HS-27A (cell line): ENCODE measurements at places on chromosomes 5 and 9.

DNA sequence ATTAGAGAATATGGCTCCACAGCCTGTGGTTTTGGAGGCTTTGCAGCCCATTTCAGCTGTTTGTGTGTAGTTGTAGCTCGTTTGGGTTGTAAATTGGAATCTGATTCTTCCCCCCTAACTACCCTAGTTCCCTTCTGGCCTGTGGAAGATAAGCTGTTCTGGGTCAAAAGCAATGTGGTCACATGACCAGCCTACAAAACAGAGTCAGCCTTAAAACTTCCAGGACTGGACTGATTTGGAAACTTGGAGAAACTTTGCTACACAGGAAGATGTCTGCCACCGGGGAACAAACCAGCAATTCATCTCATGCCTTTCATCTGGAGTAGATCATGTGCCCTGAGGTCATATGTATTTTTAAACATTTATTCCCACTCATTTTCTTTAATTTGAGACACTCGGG lies 83.8 kb downstream of the DAPK1 start:
- no peak for DNase-seq

DNA sequence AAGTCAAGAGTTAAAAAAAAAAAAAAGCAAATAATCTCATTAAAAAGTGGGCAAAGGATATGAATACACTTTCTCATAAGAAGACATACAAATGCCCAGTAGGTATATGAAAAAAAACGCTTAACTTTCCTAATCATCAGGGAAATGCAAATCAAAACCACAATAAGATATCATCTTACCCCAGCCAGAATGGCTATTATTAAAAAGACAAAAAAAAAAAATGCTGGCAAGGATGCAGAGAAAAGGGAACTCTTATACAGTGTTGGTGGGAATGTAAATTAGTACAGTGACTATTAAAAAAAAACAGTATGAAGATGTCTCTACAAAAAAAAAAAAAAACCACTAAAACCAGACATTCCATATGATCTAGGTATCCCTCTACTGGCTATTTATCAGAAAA lies 79.4 kb downstream of the LPAR1 start:
- no peak for DNase-seq

GRCh38 chr5:72988769-72989168 lies 32.9 kb downstream of the FCHO2 start:
- DNase-seq = no peak

- DNase-seq = peak; percentile 31
Observed at GRCh38 chr9:81490605-81491331, 198.6 kb downstream of the TLE1 start.

DNA sequence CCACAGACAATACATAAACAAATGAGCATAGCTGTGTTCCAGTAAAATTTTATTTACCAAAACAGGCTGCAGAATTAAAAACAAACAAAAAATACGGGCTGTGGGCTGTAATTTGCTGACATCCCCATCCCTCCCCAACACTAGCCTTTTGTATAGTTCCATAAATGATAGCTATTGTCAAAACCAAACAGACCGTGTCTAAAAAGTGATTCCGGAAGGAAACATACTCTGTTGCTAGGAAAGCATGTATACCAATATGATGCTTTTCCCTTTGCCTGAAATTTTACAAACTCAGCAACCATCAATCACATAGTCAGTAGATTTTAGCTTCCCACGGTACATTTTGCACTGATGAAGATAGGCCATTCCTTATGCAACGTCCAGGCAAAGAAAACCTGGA lies 80.0 kb downstream of the TMEM215 start:
- DNase-seq = no peak

DNA sequence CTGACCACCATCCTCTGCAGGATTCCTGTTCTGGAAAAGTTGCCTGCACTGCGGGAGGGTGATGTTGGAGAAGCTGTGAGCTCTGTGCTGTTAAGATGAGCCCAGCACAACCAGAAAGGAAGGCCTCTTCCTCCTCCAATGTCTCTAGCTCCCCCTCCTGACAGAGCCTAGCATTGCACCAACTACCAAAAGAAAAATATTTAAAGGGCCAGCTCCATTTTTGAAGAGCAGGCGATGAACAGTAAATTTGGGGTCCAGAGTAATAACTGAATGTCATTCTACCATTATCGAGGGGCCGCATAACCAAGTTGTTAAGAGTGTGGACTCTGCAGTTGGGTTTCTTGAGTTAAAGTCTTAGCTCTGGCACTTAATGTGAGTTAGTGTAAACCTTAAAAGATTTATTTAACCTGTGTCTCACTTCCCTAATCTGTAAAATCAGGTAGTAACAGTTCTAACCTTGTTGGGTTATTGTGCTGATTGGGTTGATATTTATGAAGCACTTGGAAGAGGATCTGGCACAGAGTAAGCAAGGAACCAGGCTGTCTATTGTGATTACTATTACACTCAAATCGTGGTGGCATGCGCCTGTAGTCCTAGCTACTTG lies 3.9 kb downstream of the TEX53 start:
- DNase-seq = peak; percentile 55

- no peak for DNase-seq
Observed at GRCh38 chr9:106503759-106504158, 359.2 kb upstream of the ZNF462 start.
